Astrocyte of the spinal cord (primary cell): ENCODE measurements at places on chromosomes 3 and 15.

DNA sequence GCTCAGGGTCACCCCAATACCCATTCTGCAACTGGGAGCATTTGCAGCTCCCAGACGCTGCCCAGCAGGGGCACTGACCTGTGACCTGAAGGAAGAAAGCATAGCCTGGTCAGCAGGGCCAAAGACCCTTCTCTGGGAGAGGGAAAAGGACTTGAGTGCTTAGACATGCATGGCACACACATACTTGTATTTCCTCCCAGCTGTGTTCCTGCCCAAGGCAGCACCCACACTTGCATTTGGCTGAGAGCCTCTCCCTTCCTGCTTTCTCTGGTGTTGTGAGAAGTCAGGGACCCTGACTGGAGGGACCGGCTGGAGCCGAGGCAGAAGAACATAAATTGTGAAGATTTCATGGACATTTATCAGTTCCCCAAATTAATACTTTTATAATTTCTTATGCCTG is 7.2 kb upstream of the LAMB2 start:
- DNase-seq = no peak

DNA sequence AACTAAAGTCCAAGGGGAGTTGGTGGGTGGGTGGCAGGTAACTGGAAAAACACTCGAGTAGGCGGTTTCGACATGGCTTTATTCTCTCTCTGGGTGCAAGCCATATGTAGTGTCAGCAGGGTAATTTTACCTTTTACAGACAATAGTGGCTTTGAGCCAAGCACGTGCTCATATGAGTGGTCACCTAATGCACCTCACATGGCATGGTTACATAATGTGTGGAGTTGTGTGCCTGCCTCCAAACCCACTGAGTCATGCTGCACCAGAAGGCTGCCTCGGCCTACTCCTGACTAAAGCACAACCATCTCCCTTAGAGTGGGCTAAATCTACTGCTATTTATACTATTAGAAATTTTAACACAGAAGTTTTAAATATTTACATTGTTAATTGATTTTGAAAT is 16.5 kb downstream of the CCRL2 start:
- no peak for DNase-seq

- DNase-seq = peak; percentile 42
Measured at GRCh38 chr15:71447328-71448250, 332.3 kb downstream of the THSD4 start.

DNA sequence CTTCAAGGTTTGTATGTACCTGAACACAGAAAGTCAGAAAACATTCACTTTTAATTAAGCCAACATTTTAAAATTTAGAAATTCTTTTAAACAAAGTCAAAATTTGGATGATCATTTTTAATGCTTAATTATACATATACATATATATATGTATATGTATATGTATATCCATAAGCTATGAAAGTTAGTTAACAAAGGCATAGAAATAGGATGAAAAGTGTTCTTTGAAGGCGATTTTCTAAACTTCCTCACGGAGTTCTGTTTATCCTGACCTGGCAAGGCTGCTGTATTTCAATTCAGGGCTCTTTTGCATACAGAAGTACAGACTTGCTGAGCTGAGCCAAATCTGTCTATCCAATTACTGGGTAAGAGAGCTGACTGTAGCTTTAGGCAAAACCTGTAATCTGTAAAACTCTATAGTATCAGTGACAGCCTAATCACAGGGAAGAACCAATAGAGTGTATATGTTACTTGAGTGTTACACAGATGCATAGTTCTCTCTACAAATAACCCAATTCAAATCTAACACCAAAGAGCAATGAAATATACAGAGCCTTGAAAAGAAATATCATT is 32.1 kb upstream of the THRB start:
- no peak for DNase-seq

GRCh38 chr15:51185213-51186159 is 90.8 kb upstream of the TNFAIP8L3 start:
- DNase-seq = no peak

DNA sequence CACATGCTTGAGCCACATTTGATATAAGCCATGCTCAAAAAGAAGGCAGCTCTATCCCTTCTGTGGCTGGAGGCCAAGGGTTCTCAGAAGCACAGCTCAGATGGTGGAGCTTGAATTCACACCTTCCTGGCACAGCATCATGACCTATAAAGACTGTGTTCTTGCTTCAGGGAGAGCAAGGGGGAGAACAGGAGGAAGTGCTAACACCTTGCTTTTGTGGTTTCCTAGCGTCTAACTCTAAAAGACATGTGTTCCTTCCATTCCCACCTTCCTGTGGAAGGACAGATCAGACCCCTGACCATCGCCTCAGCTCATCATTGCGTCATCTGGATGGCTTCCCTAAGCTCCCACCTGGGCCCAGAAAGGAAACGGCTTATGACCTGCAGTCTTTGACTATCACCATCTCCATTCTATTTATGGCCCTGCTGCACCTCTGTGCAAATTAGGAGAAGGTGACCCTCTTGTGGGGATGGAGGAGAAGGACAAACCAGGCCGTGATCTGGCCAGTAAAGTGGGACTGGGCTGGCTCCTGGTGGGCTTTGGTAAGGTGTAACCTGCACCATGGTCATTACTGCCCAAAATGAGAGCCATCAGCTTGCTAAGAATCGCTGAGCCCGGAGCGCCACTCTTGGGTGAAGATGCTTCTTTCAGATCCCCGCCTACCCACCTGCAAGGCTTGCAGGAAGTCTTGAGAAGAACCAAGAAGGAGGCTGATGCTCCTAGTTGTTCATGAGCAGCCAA is 128.5 kb downstream of the SERPINI1 start:
- DNase-seq = no peak

DNA sequence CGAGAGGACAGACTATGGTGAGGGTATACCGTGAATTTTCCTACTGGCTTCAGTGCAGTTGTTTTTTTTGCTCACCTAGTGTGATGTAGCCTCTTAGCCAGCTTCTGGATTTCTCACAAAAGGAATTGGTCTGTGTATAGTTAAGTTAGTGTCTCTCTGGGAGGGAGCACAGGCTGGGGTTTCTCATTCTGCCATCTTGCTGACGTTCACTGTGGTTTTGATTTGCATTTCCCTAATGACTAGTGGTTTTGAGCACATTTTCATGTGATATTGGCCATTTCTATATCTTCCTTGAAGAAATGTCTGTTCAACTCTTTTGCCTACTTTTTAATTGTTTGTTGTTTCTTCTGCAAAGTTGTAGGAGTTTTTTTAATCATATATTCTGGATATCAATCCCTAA is 2.2 kb upstream of the CD86 start:
- DNase-seq = no peak

DNA sequence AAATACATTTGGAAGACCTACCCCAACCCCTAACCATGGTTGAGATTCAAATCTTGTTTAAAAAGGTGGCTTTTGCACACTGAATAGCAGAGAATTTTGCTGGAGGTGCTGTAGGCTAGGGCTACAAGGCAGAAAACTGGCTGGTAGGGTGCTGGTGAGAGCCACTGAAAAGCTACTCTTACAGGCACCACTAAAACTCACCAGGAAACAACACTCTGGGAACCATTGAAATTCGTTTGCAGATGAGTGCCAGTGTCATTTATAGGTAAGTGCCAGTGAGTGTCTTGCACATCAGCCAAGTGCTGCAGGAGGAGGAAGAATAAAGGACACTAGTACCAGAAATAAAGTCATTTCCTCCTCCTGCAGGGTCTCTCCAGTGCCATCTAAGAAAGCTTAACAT is 610.2 kb downstream of the ZNF385D start:
- no peak for DNase-seq

DNA sequence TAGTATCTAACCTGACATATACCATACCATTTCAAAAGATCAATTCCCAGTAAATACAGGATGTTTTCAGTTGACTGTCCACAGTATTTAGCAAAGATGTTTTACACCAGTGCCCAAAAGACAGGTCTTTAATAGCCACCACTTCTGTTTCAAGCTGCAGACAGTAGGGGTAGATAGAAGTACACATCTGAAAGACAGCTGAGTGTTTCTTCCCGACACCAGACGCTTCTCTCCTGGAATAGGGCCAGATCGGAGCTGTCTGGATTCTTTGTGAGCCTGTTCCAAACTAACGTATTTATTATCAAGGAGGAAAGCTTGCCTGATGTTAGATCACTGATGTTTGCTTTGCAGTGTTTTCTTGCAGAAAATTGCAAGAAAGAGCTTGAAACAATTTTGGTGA is 136.1 kb upstream of the RBMS3 start:
- DNase-seq = peak; percentile 78

GRCh38 chr3:118948146-118948545 is 86.5 kb downstream of the IGSF11 start:
- DNase-seq = no peak
